Glutamatergic neuron (in vitro differentiated cells): ENCODE measurements at places on chromosomes 6 and 20. TPM values are rescaled to one million over a fixed set of nuclear protein-coding genes. Genes with fewer than 3 reads are reported as not detected.
A peak's percentile ranks its signal among the peaks of the same experiment; 100 is the strongest.

GRCh38 chr20:18705490-18705889 lies 108.1 kb upstream of the SCP2D1 start:
- DNase-seq, result no peak

GRCh38 chr20:20690676-20691476 lies 21.6 kb downstream of the RALGAPA2 start:
- no peak for DNase-seq

GRCh38 chr6:43402820-43403219 lies 24.5 kb upstream of the ABCC10 start:
- no peak for DNase-seq

GRCh38 chr6:35051396-35051795 lies 89.7 kb downstream of the TCP11 start:
- DNase-seq, result no peak

DNA sequence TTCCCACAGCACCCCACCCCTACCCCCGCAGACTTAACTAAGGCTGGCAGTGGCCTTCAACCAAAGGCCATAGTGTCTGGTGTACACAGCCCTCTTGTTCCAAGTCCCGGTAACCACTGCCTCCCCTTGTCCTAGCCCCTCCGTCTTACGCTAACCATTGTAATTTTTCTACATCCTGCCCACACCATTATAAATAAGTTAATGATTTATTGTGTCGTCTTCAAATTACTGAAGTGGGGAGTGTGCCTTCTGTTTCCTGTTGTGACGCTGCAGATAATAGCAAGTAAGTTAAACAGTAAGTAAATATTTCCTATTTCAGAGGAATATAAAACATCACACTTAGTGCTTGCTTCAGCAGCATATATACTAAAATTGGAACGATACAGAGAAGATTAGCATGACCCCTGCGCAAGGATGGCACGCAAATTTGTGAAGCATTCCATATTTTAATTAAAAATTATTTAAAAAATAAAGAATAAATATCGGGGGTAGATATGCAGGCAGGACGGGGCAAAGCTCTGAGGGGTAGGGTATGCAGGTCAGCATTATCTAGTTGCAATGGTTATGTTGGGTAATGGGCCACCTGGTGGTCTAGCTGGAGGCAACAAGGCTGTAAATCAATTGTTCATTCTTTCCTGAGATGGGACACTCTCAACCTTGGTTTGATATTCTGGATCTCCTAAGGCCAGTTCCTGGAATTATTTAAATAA lies 15.1 kb downstream of the SRSF6 start:
- DNase-seq, result no peak

GRCh38 chr6:124119596-124119995 lies 315.9 kb downstream of the NKAIN2 start:
- peak; percentile 77 for DNase-seq

GRCh38 chr20:44068316-44069201 lies 118.4 kb downstream of the JPH2 start:
- no peak for DNase-seq

DNA sequence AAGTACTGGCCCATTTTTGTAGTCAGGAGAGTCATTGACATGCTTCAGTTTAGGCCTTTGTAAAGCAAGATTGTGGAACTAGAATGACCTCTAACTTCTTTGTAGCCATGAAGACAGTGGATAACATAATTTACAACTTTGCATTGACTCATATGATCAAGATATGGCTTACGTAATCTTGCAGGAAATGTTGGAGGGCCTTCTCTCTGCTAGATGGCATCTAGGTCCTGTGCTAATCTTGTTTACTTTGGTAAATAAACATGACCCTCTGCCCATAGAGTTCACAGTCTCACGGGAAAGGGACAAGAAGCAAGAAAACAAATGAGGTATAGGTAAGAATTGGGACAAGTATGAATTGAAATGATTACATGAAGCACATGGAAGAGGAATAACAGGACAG lies 355.2 kb upstream of the ARID1B start:
- no peak for DNase-seq

DNA sequence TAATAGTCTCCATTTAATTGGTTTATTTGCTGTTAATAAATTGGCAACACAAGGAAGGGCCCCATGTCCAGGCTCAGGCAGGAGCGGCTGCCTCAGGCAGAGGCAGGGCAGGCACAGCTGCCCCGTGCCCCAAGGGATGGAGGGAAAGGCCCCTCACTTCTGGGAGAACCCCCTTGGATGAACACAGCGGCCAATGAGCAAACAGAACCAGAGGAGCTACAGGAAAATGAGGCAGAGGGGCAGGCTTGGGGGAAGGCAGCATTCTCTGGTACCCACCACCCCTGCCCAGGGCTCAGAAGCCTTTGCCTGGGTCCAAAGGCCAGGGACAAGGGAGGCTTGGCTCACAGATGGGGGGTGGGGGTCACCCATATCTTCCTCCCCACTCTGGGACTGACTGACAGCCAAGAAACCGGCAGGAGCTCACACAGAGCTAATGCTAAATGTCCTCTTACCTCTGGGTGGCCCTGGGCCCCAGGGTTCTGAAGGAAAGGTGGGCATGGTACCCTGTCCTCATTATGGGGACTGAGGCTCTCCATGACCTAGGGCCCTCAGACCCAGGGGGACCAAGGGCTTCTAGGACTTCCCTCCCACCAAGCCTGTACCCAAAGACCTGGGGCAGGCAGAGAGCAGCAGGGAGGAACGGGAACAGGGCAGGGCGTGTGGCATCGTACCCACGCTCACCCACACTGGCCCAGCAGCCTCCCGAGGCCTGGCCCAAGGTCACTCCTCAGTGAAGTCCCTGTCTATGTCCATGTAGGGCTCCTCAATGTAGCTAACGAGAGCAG lies 47.0 kb downstream of the MYH7B start:
- DNase-seq, result no peak

DNA sequence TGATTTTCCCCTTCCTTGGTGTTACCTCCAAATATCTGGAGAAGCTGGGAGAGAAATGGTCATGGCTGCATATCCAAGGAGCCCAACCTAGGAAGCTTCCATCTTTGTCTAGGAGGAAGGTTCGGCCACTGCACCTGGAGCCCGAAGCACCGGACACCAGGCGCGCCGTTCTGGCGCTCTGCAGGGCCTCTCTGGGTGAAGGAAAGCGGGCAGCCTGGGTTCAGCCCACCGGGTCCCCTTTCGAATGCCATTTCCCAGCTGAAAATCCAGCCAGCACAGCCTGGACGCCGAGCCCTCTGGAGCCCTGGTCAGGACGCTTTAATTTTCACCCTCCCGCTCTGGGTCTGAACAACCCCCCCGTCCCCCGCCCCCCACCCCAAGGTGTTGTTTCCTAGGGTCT lies 1.2 kb downstream of the LINC00237 start:
- DNase-seq, result no peak

- DNase-seq, result no peak
Measured at GRCh38 chr6:81999826-82000225, 247.3 kb upstream of the TENT5A start.

GRCh38 chr6:111382476-111383294 lies 100.3 kb downstream of the REV3L start:
- no peak for DNase-seq

Gene PROKR2
- total RNA-seq, result 0.86 TPM

Gene SLC52A3
- not detected for total RNA-seq

Gene MUC21
- not detected for total RNA-seq

Gene TRIM31
- not detected for total RNA-seq

Gene BTN1A1
- not detected for total RNA-seq

Gene PLCB4
- 28.9 TPM for total RNA-seq

Gene ADGRB3
- 7.3 TPM for total RNA-seq

Gene RBPJL
- not detected for total RNA-seq

Gene CYP24A1
- total RNA-seq, result not detected

Gene CD93
- total RNA-seq, result not detected

Gene GCNT2
- total RNA-seq, result 13.2 TPM
